ENCODE measurements at places on chromosomes 11 and 22.

DNA sequence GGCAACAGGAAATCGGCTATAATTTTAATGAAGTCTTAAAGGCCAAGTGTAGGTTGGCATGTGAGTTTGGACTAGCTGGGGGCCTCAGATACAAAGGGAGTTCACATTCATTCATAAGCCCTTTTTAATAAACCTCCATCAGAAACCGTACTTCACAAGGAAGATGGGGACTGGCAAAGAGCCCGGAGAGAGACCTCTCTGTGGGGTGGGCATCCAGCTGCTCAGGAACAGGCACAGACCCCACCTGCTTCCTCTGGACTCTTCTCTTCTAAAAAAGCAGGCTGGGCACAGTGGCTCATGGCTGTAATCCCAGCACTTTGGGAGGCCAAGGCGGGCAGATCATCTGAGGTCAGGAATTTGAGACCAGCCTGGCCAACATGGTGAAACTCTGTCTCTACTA is 3.9 kb upstream of the ARFGAP3 start:
- DNase-seq = no peak

- DNase-seq = no peak
Observed at GRCh38 chr11:73951797-73952196, 971 bp downstream of the DNAJB13 start.

- DNase-seq = no peak
Observed at GRCh38 chr11:57530215-57530595, 349 bp downstream of the TIMM10 start.

DNA sequence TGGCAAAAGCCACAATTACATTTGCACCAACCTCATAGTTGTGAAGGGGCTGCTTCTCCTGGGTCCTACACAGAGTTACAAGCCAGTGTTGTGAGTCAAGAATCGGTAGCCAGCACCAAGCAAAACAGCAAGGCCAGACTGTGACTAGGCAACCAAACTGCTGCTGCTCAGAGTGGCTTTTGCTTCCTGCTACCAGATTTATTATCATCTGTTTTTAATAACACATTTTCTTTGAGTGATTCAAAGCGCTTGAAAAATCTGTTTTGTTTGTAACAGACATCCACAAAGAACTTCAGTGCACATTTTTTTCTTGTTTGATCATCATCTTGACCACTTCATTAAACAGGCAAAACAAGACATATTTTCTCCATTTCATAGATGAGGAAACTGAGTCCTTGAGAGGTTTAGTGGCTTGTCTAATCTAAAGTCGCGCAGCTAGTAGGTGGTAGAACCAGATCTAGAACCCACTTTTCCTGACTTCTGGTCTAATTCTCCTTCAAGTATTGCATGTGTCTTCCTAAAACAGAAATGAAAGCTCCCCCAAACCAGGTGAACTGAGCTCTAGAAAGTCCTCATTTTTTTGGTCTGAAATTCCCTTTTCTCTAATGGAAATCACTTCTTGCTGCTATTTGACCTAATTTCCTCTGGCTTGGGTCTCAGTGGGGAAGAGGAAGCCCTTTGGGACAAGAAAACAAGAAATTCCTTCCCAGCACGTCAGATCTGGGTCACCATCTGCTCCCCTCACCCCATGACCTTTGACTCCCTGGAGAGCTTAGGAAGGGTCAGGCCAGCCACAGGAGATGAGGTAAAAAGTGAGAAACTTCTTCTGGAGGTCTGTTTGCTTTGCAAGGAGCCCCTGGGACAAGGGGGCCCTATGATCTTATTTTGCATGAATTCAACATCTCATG is 39.9 kb downstream of the CWC15 start:
- no peak for DNase-seq

- no peak for DNase-seq
Observed at GRCh38 chr11:133816146-133816870, 29.0 kb downstream of the SPATA19 start.

- DNase-seq = no peak
Observed at GRCh38 chr11:35800970-35801953, 138.7 kb downstream of the TRIM44 start.

DNA sequence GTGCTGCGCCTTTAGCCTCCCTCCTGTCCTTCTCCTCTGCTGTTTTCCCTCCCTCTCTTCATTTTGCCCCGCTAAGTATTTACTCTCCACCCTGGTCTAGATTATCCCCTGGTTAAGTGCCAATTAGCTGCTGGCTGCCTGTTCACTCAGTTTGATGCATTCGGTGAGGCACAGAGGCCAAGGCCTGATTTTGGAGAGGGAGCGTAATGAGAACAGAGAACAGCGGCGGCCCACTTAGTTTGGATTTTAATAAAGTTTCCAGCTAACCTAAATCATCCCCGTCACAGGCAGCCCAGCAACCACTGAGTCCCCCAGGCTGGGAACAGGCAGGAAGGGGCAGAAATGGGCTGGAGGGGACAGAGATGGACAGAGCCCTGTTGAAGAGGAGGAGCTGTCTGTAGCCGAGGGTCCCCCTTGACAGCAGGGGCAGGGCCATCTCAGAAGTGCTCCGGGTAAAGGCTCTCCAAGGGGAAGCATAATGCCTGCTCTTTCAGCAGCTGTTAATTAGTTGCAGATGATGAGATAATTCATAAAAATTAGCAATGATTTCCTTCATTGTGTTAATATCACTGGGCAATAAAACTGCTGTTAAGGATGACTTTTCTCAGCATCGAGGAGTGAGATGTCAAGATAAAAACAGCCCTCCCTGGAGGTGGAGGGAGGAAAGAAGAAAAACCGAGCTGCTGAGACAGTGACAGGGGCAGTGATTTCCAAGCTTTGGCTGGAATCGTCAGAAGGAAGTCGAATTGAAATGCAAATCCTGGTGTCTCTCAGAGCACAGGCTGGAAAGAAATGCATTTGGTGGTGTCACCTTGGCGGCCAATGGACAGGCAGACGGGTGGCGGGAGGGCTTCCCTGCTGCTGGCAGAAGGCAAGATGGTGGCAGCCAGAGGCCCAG is 170.1 kb downstream of the GRIK4 start:
- DNase-seq = no peak

DNA sequence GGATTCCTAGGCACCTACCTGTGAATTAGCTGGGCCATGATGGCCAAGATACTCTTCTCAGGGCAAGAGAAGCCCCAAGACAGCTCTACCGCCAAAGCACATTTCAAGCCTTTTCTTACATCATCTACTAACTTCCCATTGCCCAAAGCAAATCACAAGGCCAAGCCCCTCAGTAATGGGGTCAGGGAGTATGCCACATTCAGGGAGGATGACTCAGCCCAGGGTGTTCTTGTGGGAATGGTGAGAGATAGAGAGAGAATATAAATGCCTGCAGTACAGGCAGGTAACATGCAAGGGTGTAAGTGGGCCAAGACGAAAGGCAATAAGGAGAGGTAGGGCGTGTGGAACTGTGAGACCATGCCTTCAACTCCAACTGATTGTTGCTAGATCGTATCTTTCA is 162.5 kb upstream of the ISX start:
- no peak for DNase-seq

DNA sequence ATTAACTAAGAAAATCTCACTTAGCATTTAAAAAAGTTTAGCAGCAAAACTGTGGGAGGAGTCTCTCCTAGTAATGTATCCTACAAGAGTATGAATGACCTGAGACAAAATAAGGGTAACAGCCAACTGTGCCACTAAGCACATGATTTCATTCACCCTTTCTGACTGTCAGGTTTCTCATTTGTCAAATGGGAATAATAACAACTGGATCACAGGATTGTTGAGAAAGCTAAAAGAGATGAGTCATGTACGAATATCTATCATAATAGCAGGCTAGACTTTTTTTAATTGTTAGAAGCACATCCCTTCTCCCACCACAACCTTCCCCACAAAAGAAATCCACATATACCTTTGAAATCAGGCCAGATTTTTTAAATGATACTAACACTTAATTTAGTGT is 39.5 kb downstream of the MTMR2 start:
- no peak for DNase-seq

DNA sequence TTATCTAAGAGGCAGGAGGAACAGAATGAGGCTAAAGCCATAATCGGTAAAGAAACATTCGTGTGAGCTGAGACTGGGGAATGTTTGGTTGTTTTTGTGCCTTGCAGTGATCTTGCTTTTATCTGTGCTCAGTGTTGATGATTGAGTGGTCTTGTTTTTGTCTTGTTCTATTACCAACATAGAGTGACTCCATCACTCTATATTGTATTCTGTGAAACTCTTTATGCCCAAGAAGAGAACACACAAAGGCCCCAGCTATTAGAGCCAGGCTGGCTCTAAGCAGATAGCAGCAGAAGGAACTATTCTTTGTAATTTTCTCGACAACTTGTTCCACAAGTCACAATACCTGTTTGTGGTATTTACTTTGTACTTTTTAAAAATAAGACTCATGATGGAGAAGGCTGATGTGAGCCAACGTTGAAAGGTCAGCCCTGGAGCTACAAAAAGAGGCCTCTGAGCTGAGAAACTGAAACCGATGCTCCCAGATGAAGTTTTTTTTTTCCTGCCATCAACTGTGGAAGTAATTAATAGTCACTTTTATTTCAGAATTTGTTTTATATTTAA is 68.4 kb downstream of the LARGE1 start:
- DNase-seq = no peak

DNA sequence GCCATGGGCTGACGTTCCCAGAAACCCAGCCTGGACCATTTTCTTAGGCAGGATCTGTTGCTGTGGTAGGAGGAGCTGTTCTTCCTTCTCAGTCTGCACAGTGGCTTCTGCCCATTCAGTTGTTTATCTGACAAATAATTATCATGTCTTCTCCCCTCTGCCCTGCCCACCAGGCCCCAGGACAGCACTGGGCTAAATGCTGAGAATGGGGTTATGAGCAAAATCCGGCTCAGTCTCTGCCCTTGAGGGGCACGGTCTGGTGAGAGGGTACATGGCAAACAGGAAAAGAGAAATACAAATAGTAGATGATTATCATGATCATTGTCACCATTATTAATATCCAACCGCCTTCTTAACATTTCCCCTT is 42.9 kb downstream of the C11orf96 start:
- no peak for DNase-seq

GRCh38 chr11:117091753-117092477 is 6.3 kb downstream of the SIK3 start:
- DNase-seq = no peak

DNA sequence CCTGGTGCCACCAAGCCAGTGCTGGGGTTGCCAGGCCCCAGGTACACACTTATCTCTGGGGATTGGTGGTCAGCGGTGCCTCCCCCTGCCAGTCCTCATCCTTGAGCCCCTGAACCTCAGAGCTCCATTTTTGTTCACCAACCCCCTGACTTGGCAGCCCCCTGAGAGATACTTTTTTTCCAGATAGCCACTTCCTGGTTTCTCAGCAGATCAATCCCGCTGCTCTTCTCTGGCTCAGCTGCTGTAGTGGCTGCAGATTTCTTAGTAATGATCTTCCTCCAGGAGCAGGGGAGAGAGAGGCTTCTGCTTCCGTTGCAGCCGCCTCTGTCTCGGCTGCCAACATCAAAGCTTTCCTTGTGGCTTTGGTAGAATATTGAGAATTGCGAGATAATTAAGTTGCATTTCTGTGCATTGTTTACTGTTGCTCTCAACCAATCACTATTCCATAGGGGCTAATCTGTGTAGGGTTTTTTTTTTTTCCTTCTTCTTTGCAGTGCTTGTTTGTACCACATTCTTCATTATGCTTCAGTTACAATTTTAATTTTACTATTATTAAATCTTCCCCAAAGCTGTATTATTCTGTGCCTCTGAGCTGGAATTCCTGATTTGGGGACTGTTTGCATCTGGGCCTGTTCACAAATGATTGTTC is 92.1 kb downstream of the PKNOX2 start:
- no peak for DNase-seq

DNA sequence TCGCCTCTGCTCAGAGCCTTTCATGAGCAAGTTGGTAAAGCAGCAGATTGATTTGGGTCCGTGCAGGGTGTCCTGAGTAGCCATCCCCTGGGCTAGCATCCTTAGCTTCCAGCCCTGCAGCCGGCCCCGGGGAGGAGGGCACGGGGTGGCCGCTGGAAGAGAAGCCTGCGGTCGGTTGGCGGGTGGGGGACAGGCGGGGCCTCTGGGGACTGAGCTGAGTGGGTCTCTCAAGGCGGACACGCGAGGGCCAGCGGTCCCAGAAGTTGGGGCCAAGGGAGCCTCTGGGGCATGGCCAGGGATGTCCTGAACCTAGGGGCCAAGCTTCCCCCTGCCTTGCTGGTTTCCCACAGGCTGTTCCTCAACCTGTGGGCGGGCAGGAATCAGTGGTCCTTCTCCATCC is 143.0 kb downstream of the TBC1D22A start:
- DNase-seq = no peak

- DNase-seq = no peak
Observed at GRCh38 chr11:1060852-1061616, 13.6 kb upstream of the MUC2 start.

DNA sequence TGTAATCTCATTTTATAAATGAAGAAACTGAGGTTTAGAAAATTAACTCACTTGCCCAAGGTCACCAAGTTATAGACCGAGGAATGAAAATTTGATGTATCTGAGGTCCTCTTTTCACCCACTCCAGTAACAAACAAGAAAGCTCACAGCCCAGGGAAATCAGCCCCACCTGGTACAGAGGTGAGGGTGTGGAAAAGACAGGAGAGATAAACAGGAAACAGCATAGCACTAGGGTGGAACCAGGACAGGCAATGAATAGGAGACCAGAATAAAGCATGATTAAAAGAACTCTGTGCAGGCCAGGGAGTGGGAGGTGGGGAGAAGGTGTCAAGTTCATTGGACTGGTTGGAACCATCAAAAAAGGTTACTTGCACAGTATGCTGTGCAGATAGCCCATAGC is 46.2 kb upstream of the SMCO4 start:
- DNase-seq = no peak

DNA sequence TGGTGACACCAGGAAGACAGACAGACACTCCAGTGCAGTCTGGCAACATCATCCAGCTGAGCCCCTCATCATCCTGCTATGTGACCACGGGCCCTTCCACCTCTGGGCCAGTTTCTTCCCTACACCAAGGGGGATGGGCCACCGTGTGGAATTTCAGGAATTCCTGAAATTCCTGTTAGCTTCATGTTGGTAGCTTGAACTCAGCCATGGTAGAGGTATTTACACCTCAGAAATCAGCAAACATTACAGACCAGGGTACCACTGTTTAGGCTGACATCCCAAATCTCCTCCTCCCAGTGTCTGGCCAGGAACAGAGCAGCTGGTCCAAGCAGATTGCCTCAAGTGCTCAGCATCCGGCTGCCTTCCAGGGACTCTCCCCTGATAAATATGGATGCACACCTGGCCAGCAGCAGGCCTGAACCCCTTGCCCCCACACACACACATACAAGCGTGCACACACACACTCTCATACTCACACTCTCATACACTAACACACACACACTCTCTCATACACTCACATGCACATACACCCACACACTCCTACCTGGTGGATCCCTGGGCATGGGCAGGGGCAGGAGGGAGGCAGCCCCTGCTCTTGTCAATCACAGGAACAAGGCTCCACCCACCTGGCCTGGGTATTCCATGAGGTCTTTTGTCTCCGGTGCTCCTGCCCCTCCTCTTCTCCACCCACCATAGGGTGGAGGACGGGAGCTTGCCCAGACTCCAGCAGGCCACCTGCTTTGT is 85.2 kb downstream of the BUD13 start:
- no peak for DNase-seq
